Hepatocyte (in vitro differentiated cells): ENCODE measurements at places on chromosomes 11 and 22. TPM values are rescaled to one million over a fixed set of nuclear protein-coding genes. Genes with fewer than 3 reads are reported as not detected.

DNA sequence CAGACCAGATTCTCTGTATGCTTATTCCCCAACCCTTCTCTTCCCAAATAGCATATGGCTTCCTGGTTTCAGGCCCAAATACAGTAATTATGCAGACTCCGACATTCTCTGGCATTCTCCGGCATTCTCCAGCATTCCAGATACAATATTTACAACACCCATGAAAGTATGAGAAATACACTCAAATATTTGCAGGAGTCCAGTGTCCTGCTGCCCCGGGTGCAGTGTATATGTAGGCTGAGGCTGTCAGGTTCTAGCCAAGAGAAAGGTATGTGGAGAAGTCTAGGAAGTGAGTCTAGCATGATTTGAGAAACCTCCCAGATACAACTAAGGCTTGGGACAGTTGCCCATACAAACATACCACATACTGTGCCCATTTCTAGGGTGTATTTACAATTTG lies 160.7 kb downstream of the SOX6 start:
- DNase-seq: no peak

DNA sequence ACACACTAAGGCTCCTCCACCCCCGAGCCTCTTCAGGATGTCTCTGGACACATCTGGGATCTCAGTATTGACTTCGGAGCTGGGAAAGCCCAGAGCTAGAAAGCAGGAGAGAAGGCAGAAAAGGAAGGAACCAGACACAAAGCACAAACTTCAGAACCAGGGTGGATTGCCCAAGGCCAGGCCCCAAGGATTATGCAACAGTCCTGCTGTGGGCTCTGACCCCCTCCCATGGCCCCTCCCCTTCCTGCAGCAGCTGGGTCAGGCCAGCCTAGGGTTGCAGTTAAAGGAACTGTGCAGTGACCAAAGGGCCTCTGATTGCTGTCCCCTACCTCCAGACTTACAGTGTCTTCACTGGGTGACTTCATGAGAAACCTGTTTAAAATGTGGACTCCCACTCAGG lies 5.3 kb downstream of the KCNE3 start:
- DNase-seq: peak; percentile 72

DNA sequence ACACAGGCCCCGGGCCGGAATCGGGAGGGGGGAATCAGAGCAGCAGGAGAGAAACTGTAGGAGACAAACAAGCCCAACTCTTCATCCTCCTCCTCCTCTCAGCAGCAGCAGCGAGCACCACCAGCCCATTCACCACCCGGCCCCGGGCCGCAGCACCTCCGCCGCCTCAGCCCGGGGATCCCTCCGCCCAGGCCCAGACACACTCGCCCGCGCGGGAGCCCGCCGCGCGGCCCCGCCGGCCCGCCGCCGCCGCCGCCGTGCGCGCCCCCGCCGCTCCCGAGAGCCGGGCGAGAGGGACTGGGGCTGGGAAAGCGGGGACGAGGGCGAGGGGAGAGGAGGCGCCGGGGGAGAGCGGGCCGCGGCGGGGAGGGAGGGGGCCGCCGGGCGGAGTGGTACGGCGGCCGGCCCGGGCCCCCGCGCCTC lies at the start of gene PHF21A:
TSS of gene PHF21A (minus strand) at position 154 of the 423 bp plus-strand sequence. CDS start 37,235 bp downstream, outside the sequence.
- peak; percentile 95 for DNase-seq

DNA sequence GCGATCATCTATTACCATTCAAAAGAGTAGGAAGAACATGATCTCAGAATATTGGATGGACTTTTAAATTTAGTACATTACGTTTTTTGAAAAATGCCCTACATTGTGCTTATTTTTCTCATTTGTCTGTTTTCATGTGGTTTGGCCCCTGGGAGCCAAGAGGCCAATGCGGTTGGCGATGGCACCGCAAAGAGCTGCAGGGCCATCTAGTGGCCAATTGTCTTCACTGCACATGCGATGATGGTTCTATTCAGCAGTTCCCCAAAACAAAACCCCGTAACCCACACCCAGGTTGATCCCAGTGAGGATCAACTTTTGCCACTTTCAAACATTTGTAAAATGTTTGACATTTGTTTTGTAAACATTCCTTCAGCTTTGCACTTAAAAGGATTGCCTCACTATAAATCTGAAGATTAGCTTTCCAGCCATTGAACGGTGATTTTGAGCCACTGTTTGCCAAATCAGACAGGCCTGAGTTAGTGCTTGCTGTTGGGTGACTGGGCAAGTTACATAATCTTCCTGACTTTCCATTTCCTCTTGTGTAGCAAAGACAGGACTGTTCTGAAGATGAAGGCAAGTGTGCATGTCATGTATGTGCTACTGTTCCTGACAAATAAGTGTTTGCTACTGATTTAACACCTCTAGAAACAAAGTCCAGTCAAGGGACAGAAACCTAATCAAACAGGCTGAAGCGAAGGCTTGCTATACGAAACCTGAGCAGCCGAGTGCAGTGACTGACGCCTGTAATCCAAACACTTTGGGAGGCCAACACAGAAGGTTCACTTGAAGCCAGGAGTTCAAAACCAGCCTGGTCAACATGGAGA lies 29.2 kb upstream of the XBP1 start:
- peak; percentile 86 for DNase-seq

DNA sequence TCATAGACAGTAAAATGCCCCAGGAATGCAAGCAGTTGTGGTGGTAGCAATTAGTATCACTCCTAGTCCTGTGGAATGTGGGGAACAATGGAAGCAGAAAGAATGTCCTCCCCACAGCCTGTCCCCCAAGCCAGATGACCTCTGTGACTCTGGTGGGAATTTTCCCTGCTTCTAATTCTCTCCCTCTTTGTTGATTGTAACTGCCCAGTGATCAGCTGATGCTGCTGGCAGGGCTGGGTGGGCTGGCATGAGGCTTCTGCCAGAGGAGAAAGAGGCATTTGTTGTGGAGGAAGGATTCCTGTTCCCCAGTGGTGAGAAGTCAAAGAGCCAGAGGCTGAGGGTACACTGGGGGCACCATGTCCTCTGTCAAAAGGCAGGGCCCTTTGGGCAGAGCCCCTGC lies 116.7 kb upstream of the NCAM1 start:
- DNase-seq: no peak

The P4HA3 gene
- 1.3 and 1.4 TPM in 2 replicates for total RNA-seq
